ENCODE measurements at places on chromosomes 4 and X.

DNA sequence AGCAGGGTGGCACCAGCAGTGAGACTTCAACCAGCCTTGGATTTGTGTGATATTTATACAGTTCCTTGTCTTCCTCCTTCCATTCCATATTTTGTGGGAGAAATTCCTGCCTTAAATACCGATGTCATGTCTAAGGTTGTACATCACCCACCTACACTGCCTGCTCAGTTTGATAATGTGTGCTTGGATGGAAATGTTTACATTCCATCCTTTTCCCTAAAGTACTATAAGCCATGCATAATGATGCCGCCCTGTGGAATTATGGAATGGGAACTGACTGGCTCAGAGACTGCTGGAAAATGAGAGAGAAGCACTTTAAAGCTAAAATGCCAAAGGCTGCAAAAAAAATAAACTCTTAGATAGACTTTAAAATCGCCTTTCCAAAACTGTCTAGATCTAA, 11.3 kb upstream of the GLUD2 start:
- DNase-seq = no peak

DNA sequence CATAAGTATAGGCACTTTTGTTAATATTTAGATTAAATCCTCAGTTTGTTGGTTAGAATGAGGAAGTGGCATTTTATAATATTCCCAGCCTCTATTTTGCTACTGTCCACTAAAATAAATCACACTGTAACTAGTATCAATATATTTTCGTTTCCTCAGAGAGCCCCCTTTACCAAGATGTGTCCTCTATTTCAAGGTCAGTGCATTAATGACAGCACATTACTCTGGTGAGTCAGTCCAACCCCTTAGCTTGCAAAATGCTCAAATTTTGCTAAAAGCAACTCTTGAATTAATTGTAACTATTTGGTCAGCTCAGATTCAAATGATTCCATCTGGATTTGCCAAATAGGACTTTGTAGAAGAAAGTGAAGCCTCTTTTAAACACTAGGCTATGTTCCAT, 199.3 kb downstream of the PDHA2 start:
- DNase-seq = no peak

DNA sequence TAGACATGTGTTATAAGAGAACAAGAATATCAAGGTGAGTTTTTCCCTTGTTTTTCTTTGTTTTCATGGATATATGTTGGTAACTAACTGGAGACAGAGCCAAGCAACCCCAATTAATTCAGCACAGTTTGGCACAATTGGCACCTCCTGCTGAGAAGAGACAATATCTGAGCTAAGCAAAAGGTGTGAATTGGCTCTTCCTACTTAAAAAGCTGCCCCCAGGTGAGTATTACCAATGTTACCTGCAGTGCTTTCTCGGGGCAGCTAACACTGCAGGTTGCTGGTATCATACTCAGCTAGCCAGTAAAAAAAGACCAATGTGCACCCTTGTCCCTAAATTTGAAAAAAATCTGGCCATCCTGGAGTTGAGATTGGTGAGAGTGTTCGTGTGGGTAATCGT, 871.2 kb upstream of the TENM3 start:
- no peak for DNase-seq

DNA sequence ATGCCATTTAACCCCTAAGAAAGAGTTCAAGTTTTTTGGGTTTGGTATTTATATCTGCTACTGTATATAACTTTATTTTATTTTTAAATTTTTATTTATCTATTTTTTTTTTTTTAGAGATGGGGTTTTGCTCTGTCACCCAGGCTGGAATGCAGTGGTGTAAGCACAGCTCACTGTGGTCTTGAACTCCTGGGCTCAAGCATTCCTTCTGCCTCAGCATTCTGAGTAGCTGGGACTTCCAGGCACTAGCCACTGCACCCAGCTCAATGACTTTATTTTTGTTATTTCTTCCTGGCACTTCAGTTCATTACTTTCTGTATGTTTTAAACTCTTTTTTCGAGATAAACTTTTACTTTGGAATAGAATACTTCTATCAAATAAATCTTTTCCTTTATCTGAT, 42.4 kb upstream of the PGAM4 start:
- no peak for DNase-seq

GRCh38 chrX:13939741-13940597, 89.7 kb downstream of the GEMIN8 start:
- no peak for DNase-seq

GRCh38 chrX:5290635-5291034, 938.0 kb downstream of the NLGN4X start:
- no peak for DNase-seq

- DNase-seq = no peak
Observed at GRCh38 chrX:130848763-130849162, 54.2 kb downstream of the ENOX2 start.

DNA sequence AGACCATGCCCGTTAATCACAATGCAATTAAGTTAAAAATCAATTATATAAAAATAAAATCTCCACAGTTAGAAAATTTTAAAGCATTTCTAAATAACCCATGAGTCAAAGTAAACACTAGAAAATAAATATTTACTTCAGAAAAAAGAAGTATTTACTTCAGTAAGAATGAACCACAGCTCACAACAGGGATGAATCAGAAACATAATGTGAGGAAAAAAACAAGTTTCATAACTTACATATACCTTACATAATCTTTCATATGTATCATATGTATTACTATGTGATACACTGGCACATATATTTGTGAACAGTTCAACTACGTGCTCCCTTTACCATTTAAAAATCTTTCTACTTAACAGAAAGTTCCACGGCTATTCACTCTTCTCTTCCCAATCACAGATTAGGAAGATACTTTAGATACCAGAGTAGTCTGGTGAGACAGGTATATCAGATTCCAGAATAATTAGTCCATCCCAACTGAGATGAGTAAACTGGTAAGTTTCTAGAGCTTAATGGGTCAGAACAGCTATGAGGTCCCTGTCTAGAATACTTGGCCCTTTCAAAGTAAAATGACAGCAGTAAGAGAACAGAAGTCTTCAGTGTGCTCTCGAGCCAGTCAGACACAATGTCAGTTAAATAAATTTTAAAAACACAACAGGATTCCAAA, 70.3 kb downstream of the SH3RF1 start:
- no peak for DNase-seq

- no peak for DNase-seq
Observed at GRCh38 chr4:61198686-61199085, 1.4 kb upstream of the ADGRL3 start.

DNA sequence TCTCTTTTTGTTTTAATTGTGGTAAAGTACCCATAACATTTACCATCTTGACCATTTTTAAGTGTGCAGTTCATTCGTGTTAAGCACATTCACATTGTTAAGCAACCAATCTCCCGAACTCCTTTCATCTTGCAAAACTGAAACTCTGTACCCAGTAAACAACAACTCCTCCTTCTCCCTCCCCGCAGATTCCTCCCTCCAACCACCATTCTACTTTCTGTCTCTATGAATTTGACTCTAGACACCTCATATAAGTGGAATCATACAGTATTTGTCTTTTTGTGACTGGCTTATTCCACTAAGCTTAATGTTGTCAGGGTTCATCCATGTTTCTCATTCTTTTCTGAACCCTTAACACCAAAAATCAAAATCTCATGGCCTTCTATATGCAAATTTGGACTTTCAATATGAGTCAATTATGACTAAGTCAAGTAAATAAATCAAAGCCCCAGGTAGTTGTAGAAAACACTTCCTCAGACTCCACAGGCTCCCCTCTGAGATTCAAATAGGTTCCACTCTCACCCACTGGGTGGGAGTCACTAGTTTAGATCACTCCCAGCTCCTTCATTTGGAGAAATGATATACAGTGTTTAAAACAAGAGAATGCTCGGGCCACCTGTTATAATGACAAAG, 9.8 kb upstream of the RTL5 start:
- no peak for DNase-seq

GRCh38 chr4:118337954-118338353, 14.8 kb downstream of the PRSS12 start:
- no peak for DNase-seq

- DNase-seq = no peak
Observed at GRCh38 chrX:24019448-24019847, 7.5 kb downstream of the KLHL15 start.

DNA sequence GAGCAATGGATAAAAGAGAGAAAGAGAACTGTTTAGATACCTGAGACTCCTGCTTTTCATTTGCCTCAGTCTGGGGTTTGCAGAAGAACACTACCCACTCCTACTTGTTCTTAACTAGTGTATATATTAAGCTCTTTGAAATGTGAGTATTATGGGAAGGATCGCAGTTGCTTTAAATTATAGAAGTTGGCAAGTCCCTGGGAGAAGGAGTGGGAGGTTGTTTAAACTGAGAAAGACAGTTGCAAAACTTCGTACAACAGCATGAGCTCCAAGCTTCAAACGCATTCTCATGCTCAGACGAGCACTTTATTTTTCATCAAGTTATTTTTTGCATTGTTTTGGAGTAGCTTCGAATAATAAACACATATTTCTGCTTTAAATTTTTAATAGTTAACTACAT, 88.1 kb upstream of the C1QTNF7 start:
- DNase-seq = no peak

DNA sequence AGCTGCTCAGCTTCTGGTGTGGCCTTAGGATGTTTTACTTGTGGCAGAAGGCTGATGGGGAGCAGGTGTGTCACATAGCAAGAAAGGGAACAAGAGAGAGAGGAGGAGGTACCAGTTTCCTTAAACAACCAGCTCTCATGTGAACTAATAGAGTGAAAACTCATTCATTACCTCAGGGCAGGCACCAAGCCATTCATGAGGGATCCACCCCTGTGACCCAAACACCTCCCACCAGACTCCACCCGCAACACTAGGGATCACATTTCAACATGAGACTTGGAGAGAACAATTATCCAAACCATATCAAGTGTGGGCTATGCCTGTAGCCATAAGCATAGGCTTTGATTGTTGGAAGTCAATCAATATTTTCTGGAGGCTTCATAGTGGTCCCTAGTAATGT, 56.0 kb downstream of the GSX2 start:
- DNase-seq = no peak

GRCh38 chr4:11326021-11326420, 102.7 kb downstream of the HS3ST1 start:
- DNase-seq = no peak

DNA sequence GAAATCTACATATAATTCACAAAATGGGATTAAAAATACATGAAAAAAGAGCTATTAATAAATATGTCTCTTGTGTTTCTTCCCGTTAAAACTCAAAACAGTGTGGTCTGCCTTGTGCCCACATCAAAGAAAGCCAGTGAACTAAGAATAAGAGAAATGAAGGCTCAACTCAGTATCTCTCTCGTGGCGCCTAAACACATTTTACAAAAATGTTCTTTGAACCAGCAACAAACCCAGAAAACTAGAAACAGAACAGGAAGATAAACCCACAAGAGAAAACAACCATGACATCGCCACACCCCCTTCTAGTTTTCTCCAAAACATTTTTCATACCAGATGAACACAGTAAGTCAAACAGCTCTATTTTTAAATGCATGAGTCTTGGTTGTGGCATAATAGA, 130.1 kb downstream of the DCHS2 start:
- no peak for DNase-seq

GRCh38 chrX:37817176-37817575, 30.2 kb downstream of the DYNLT3 start:
- DNase-seq = no peak

DNA sequence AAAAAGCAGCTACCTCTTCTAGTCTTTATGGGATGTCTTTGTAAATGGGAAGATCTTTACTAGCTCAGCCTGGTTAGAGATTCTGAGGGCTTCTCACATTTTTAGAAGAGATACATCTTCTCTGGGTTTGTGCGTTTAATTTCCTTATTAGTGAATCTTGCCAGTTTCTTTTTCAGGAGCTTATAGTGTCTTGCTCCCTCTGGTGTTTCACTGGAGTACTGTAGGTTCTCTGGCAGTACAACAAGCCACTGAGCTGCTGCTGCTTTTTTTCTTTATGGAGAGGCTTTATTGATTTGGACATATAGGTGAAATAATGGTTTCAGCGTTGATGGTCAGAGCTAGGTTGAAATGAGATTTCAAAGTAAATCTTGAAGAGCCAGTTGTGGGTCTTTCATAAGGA, 82.9 kb downstream of the LAS1L start:
- DNase-seq = no peak

DNA sequence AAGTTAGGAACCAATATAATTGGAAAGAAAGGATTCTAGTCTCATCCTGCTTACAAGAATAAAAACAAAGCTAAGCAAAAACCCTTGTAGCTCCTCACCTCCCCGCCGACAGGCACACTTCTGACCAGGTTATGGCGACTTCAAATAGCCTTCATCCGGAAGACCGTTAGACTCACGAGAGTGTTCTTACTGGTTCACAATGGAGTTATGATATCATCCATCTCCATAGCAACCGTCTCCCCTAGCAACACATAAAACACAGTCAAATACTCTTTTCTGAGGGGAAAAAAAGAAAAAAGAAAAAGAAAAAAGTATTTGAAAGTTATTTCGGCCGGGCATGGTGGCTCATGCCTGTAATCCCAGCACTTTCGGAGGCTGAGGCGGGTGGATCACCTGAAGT, at the start of gene IL13RA2:
Gene IL13RA2, minus strand, starts transcription at position 162 of the 400 bp plus-strand sequence. CDS start 347 bp downstream, outside the sequence.
- DNase-seq = no peak

- no peak for DNase-seq
Observed at GRCh38 chr4:23878246-23878891, 11.5 kb downstream of the PPARGC1A start.

DNA sequence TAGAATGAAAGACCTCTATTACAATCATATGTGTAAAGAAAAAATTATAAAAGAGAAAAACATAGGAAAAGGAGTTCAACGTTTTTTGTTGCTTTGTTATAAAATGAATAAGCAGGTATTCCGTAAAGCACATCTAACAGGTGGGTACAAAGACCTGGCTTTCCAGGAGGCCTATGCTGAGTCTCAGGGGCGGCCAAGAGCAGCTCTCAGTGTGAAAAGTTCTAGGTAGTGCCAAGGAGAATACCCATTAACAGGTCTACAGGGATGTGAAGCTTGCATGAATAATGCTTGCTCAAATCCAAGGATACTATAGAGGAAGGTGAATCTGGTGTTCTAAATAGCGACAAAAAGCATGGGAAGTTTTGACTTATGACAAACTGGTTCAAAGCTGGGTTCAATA, 944.4 kb downstream of the PDHA2 start:
- no peak for DNase-seq

GRCh38 chr4:133154725-133155124, 5.6 kb downstream of the PCDH10 start:
- no peak for DNase-seq
